ENCODE measurements at places on chromosomes 7 and 10.

DNA sequence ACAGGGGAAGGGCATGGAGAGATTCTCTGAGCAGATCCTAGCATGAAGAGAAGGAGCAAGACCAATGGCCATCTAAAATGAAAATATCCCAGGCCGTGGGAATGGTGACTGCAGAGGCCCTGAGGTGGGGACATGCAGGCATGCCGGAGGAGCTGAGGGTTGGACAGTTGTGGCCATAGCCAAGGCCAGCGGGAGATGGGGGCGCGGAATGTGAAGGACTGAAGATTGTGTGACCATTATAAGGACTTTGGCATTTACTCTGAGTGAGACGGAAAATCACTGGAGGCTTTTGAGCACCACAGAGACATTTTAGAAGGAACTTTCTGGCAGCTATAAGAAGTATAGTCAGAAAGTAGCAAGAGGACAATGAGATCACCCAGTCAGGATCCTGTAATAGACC is 341.1 kb downstream of the SFMBT2 start:
- DNase-seq: no peak

- DNase-seq: no peak
Observed at GRCh38 chr10:131249238-131249954, 62.1 kb downstream of the TCERG1L start.

DNA sequence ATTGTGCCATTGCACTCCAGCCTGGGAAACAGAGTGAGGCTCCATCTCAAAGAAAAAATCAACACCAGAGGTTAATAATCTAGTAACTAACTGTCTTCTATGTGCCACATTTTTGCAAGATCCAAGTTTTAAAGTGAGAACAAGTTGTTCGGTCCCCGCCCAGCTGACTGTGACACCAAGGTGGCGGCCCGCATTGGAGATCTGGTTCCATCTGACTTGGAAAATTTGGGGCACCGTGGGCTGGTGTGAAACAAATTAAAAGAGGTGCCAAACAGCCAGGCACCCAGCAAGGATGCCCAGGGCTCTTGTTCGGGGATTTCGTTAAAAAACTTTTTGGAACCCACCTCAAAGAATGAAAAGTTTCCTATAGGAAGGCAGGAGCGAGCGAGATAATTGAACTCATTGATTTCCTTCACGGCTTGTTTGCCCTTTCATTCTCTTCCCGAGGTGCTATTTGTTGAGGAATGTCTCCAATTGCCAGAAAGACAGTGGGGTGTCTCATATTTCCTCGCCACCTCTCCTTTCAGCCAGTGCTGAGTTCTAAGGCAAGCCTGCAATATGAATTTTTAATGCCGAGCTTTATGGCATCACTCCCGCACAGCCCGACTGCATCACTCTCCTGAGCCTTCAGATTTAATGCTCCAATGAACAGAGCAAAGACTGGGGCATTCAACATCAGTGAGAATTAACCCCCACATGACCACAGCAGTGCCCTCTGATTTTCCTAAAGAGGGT is 156.9 kb upstream of the SH2B2 start:
- no peak for DNase-seq

GRCh38 chr10:26540601-26541000 is 102.5 kb downstream of the APBB1IP start:
- DNase-seq: no peak

DNA sequence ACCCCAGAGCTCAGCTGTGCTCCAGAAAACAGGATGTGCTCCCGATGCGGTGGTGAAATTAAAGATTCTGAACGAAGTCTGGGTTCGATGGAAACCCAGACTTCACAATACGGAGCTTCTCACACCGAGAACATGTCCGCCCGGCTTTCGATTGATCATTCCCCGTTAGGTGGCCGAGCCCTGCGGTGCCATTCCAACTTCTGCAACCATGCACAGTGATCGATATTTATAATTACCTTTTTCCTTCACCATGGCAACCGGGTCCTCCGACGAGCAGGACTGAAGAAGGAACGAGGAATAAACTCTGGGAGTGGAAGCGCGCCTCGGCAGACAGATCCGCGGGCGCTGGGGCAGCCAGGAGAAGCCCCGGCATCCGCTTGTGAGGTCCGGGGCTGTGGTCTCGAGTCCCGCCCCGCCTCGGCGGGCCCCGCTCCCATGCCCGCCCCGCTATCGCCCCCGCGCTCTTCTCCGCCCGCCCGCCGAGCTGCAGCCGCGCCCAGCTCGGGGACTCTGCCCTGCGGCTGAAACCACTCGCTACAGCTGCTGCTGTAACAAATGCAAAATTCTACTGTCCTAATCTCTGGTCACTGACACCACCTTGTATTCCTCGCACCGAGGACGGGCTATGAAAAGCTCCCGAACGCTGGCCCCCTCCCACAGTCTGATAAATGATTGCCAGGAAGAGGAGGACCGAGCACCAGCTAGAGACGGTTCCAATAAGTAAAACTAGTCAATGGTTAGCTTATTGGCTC is 26.2 kb downstream of the ABLIM1 start:
- DNase-seq: no peak

DNA sequence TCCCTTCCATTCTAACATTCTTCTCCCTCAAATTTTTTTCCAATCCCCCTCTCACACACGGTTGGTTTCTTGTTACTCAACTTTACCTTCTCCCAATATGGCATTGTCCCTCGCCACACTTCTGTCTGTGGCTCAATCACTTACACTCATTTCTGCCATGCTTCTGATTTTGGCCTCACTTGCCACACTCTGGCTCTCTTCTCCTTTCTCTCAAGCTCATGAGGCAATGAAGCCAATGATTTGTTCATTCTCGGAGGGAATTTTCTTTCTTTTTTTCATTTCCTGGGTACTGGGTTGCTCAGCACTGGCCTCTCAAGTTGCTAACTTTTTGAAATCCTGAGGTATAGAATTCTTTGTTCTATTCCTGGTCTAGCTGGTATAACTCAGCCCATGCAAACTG is 4.0 kb upstream of the MYOZ1 start:
- no peak for DNase-seq

GRCh38 chr7:93923296-93923695 is 1.8 kb downstream of the GNG11 start:
- DNase-seq: no peak

DNA sequence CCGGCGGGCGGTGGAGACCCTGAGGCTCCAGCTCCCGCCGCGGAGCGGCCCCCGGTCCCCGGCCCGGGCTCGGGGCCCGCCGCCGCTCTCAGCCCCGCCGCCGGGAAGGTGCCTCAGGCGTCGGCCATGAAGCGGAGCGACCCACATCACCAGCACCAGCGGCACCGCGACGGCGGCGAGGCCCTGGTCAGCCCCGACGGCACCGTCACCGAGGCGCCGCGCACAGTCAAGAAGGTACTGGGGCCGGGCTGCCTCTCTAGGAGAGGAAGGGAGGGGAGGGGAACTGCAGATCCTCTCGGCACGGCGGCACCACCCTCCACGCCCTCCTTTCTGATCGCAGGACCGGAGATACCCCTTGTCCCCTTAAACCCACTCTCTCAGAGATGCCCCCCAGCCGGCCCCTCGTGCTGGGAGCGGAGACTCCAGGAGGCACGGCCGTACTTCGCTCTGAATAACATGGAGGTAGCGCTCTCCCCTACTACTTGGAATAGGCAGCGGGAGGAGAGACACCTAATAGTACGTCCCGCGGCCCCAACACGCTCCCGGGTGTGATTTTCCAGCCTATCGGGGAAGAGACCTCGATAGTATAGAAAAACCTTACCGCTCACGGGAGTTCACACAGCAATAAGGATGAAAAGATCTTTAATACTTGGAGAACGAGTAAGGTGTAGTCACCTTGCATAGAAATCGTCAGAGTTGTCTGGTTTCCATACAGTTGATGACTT is 538 bp downstream of the AHCYL2 start:
- DNase-seq: no peak

- DNase-seq: no peak
Observed at GRCh38 chr7:28088032-28088431, 92.6 kb downstream of the JAZF1 start.
